HS-5 (cell line): ENCODE measurements at places on chromosomes 11 and 22.

GRCh38 chr22:47057916-47058585, 295.6 kb downstream of the TBC1D22A start:
- DNase-seq: no peak

GRCh38 chr22:37501610-37502341, 15.6 kb upstream of the MFNG start:
- no peak for DNase-seq

DNA sequence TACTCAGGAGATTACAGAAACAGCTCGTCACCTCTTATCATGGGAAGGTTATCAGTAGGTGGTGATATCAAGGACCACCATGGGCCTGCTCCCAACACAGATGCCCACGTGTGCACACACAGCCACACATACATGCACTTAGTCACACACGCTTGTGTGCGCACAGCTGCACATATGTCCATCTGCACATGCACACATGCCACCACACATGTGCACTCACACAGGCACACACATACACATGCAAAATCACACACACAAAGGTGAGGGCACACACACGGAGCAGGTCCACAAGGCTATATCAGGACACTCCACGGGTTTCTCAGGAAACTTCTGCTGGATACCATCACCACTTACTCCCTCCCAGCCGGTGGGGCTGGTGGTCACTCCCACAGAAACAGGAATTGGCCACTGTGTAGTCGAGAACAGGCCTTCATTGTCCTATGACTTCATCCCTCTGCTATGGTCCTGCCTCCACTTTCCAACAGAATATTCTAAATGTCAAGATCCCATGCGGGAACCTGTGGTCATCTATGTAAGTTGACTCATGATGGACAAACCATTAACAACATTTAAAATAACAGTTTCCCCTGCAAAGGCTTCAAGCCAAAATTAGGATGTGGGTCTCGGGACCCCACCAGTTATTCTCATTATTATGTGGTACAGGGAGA, 2.2 kb downstream of the C11orf24 start:
- DNase-seq: peak; percentile 47

DNA sequence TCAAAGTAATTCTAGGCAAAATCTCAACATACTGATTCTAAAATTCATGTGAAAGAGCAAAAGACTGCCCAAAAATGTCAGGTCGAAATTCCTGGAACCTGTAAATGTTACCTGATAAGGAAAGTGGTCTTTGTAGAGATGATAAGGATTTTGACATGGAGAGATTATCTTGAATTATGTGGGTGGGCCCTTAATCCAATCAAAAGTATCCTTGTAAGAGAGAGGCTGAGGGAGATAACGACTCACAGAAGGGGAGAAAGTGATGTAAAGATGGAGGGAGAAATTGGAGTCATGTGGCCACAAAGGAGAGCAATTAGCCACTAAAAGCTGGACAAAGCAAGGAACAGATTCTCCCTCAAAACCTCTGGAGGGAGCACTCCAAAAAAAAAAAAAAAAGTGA, 20.5 kb downstream of the RRM1 start:
- no peak for DNase-seq

DNA sequence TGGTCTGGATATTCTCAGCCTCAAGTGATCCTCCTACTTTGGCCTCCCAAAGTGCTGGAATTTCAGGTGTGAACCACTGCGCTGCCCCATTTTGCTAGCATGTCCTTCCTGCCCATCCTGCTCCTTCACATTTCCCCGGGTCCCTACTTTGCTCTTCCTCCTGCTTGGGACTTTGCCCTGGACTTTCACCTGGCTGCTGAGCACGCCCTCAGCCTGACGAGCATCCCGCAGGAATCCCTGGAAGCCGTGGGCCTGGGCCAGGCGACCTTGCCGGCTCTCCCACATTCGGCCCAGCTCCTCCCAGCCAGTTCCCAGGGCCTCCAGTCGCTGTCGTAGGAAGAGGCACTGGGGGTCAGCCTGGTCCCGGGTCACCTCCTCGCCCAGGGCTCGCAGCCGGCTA, 22.6 kb upstream of the RBM4B start:
- DNase-seq: no peak

- no peak for DNase-seq
Observed at GRCh38 chr22:21646608-21647590, 4.8 kb downstream of the SDF2L1 start.

GRCh38 chr11:73085189-73085875, 56.8 kb downstream of the FCHSD2 start:
- DNase-seq: no peak

DNA sequence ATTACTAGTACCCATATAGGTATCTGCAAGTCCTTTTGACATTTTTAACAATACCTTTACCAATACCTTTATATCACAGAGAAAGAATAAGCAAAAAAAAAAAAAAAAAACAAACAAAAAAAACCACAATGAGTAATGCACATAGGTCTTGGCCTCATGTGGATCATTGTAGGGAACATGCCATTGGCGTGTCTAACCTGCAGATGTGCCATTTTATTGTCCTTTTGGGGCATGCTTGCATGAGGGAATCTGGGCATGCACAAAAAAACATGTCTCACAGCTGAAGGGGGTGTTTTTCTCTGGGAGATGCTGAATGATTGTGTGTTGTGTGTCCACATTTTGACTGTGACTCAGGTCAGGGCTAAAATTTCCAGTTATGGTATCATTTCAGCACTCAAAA, 361.6 kb downstream of the GUCY1A2 start:
- no peak for DNase-seq

DNA sequence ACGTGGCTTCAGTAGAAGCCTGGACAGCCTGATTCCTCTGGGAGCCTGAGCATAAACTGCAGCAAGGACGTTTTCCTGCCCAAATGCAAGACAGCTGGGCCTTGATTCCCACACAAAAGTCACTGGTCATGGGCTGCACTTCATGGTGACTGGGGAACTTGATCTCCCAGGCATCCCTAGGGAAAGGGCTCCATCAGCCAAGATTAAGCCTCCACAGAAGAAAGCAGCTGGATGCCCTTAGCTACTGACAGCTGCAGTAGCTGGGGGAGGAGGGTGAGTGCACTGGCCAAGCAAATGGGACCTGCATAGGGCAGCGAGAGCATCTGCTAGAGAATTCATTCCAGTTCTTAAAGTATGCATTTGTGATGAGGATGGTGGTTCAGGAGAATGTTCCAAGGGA, 267.4 kb upstream of the ISX start:
- no peak for DNase-seq

DNA sequence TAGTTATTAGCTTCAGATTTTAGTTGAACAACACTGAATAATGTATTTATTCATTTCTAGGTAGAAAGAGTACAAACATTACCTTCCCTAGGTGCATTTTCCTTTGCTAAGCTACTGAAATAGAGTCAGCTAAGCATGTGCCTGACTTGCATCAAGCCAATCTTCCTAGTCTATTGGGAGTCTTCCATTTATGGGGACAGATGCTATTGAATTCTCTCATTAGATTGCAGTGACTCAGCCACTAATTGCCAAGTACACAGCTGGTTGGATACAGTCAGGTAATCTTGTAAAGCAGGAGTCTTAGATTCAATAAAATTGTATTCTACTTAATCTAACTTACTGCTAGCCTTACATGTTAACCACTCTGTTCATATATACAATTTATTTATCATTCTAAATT, 55.2 kb upstream of the RPS13 start:
- DNase-seq: no peak

DNA sequence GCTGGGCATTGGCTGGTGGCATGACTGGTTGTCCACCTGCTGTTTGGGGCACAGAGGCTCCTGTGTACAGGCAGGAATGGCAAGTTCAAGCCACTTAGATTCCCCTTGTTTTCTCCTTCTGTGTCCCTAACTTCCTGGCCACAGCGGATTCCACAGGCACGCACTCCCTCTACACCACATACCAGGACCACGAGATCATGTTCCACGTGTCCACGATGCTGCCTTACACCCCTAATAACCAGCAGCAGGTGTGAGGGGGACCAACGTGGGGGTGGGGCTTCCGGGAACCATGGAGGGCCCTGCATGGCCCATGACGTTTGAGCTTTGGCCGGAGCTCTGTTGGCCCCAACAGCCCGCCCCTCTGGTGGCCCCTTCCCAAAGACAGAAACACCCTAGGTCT, 7.8 kb downstream of the SIPA1 start:
- DNase-seq: no peak

- DNase-seq: peak; percentile 36
Observed at GRCh38 chr11:31643857-31644256, 134.3 kb downstream of the ELP4 start.

DNA sequence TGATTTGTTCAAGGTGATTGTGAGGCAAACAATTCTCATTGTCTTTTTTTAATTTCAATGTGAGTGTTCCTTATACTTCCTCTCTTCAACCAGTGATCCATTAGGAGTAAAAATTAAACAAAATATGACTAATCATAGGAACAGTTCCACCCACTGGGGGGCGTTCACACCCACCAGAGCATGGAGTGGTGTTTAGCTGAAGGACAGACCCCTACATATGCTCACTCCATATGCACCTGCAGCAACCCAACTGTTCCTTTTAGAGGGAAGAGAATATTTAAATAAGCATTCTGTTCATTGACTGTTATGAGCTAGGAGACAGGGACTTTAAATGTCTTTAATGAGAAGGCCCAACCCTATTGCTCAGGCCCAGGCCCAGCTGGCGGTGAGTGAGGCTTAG, 78.7 kb upstream of the DRD2 start:
- DNase-seq: no peak

- peak; percentile 40 for DNase-seq
Observed at GRCh38 chr11:61815790-61816735, 740 bp downstream of the FADS1 start.
